Neuronal stem cell (in vitro differentiated cells): ENCODE measurements at places on chromosomes 4 and X.
A peak's percentile ranks its signal among the peaks of the same experiment; 100 is the strongest.

DNA sequence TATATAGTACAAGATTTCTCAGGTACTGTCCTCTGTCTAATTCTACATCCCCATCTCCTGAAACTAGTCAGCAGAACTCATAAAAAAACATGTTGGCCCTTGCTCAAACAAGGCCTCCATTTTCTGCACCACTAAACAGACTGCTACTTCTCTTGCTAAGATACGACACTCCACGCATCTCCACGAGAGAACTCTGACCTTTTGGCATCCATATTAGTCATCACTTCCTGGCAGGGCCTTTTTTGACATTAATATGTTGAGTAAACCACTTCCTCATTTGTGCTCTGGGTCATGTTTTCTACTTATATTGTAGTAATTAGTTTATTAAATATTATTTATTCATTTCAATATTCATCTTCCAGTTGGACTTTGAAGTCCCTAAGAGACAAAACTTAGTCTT is 65.6 kb downstream of the DCAF8L1 start:
- DNase-seq, result no peak

DNA sequence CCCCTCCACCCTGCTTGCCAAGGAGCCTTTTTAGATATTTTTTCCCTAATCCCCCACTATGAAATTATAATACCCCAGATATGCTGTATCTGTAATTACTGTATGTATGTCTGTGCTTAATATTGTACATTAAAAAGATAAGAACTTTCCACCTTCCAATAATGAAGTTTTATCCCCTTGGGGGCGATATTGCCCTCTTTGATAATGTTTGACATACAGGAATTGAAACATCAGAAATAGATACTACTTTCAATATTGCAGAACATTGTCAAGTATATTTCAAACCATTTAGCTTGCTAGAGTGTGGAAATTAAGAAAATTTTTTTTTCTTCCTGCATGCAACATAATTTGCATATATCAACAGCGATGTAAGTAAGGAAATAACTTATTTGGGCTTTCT is 58.9 kb downstream of the NAF1 start:
- DNase-seq, result no peak

DNA sequence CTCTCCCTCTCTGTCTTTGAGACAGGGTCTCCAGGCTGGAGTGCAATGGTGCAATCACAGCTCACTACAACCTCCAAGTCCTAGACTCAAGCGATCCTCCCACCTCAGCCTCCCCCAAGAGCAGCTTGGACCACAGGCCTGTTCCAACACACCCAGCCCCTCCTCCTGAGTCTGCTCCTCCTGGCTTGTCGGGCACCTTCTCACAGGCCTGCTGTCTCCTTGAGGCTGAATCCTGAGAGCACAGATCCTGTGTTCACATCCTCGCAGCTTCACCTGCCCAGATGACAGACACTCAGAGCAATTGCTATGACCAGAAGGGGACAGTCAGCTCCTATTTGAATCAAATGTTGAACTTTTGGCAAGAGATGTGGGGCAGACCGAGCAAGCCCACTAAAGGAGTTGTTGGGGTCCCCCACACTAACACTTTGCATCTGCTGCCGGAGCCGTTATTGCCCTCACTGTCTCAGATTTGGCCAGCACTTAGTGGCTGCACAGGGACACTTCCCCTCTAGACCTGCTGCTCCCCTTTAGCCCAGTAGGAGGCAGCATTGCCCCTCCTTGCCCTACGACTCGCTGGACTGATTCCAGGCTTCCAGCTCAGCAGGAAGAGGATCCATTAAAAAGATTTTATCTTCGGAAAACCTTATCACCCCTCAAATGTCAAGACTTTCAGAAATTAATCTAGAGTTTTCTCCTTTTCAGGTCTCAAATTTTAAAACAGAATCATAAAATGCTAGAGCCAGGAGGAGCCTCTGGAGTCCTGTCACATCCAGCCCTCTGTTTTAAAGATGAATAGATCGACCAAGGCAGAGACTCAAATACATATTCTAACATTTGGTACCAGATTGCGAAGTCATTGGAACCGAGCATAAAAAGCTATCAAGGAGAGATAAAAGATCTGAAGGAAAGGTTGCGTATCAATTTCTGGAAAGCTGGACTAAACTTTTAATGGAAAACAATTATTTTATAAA is 113.7 kb downstream of the USP46 start:
- peak; percentile 65 for DNase-seq

DNA sequence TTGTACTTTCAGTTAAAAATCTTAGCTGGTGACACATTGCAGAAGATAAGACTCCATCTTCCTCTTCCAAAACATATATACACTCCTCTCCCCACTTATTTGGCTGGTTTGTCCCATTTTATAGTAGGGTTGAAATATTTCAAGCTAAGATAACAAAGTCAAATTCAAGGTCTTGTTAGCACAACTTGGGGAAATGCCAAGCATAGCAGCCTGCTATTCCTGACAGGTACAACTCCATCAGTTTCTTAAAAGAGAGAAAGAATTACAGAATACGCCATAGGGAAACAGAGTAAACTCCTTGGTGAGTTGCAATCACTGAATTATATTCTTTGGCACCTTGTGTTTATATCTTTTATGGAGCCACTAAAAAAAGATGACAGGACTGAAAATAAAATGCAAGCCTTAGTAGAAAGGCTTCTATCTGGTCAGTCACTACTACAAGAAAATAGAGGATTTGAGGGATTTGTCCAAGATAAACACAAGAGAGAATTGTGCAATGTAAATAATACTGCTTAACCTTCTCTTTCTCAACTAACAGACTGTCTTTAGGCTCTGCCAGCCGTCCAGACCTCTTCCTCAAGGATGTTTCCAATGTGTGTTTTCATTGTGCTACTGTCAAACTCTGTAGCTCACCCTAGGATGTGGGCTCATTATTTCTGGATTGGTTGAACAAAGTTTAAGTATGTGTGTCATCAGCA is 170.3 kb downstream of the VEGFC start:
- no peak for DNase-seq

GRCh38 chrX:39396358-39396995 is 595.2 kb downstream of the MID1IP1 start:
- no peak for DNase-seq

DNA sequence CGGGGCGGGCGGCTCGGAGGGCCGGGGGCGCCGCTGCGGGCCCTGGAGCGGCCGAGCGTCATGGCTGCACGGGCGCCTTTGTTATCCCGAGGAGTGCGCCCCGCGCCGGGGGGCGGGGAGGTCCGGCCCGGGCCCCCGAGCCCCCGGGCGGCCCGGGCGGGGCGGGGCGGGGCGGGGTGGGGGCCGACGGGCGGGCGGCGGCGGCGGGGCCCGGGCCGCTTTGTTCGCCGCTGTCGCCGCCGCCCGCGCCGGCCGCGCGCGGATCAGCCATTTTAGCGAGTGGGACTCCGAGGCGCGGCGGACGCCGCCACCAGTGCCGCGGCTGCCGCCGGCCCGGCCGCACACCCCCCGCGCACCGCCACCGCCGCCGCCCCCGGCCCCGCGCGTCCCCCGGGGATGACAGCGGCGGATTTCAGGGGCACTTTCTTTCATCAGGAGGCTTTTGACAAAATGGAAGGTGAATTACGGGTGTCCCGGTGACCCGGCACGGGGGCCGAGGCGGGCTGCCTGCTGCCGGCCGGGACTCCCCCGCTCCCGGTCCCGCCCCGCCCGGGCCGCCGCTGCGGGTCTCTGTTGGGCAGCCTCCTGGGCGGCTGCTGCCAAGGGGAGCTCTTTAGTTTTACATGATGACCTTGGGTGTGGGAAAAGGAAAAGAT is 1.2 kb downstream of the HMGB3 start:
- DNase-seq, result peak; percentile 14

DNA sequence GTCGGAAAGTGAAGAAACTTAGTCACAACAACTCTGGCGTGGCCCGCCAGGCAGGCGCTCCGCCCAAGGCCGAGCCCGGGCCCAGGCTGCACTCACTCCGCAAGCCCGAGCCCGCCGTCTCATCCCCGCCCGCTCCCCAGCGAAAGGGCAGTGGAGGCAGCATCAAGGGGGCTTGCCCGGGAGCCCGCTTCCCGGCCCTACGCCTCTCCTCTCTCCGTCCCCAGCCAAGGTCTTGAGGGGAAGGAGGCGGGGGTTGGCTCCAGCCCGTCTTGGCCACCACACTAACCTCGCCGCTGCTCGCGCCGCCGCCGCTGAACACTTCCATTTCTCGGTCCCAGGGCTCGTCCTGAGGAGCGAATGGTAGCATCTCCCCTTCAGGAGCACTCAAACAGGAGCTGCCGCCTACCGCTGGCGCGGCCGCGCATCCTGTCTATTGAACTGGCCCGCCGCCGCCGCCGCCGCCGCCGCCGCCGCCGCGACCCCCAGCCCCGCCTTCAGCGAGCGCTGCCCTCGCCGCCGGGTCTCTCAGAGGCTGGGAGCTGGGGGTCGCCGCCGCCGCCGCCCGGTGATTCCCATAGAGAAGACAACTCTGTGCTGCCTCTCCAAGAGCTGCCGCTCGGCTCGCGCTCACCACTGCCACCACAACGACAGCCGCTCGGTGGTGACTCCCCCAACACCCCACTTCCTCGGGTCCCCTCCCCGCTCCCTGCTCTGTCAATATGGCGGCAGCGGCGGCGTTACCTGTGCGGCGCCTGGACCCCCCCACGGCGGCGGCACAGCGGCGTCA is at the start of gene RPS6KA6:
RPS6KA6 (minus strand) TSS at position 667 of the 787 bp plus-strand sequence; CDS start at position 367, 300 bp downstream.
- DNase-seq, result peak; percentile 49

GRCh38 chr4:6395466-6396228 is 76.8 kb downstream of the PPP2R2C start:
- DNase-seq, result no peak

DNA sequence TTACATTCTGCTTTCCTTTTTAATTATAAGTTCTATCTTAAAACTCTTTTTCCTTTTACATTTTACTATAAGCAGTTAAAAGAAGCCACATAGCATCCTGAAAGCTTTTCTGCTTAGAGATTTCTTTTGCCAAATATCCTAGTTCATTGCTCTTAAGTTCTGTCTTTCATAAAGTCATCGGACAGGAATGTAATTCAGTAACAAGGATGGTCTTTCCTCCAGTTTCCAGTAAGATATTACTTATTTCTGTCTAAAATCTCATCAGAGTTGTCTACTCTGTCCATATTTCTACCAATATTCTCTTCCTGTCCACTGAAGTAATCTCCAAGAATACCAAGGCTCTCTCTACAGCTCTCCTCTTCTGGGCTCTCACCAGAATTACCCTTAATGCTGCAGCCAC is 37.5 kb upstream of the ADH1C start:
- no peak for DNase-seq

DNA sequence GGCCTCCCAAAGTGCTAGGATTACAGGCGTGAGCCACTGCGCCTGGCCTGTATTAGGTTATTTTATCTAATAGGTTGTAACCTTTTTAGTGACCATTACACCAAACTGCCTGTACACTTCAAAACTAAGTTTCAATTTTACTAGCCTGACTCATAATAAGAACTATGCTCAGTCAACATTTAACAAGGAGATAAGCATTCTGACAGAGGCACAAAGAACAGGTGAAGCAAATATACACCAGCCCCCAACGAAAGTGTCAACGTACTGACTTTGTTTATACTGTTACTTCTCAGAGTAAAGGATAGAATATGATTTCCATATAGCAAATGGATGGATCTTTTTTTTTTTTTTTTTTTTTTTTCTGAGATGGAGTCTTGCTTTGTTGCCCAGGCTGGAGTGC is 62.8 kb downstream of the SHISA3 start:
- no peak for DNase-seq

GRCh38 chrX:40809210-40809609 is 73.9 kb upstream of the MED14 start:
- no peak for DNase-seq

- DNase-seq, result no peak
Observed at GRCh38 chrX:3451571-3451970, 105.1 kb upstream of the MXRA5 start.

DNA sequence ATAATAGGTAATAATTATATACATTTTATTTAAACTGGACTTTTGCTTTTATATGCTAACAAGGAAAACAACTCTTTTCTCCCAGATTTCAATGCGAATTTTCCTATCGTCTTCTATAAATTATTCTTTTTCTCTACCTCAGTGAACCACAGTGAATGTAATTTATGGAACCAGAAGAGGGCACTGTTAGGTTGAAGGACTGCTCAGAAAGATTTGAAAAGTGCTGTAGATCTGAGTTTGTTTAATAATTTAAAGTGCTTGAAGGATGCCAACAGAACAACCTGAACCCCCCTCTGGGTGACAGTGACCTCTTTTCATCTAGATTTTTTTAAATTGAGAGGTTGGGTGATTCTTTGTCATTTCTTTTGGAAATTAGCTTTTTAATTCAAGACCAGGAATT is 54.9 kb downstream of the PHOX2B start:
- DNase-seq, result peak; percentile 18

DNA sequence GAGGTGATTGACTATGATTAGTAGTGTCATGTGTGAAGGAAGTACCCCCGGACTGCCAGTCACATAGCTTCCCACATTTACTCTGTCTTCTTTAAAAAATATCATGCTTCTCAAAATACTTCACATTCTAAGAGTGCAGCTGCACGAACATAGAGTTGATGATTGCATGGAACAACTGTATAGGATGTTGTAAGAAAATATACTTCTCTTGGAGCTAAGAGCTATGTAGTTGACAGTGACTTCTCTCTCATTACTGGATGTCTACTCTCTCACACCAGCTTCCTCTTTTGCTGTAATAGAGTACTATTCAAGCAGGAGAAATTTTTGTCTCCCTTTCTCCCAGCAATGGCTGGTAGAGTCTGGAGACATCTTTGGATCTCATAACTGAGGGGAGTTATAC is 99.4 kb upstream of the PUDP start:
- DNase-seq, result no peak

- DNase-seq, result peak; percentile 8
Observed at GRCh38 chrX:107484002-107484726, 34.7 kb downstream of the FRMPD3 start.

DNA sequence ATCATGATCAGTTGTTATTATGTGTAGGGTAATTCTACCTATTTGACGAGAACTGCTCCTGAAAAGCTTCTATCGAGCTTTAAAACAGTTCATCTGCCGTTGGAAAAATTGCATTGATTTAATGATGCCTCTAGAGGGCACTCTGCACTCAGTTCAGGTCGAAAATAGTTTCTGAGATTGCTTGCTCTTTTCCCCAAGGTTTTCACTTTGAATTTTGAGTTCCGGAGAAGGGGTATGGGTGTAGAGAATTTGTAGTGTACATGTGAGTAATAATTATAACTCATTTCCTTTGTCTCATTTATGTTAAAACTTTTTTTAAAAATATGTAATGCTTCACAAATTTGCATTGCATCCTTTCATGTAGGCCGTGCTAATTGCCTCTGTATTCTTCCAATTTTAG is 28.4 kb upstream of the TNIP3 start:
- peak; percentile 33 for DNase-seq

- no peak for DNase-seq
Observed at GRCh38 chr4:122710434-122711308, 21.8 kb upstream of the BBS12 start.

DNA sequence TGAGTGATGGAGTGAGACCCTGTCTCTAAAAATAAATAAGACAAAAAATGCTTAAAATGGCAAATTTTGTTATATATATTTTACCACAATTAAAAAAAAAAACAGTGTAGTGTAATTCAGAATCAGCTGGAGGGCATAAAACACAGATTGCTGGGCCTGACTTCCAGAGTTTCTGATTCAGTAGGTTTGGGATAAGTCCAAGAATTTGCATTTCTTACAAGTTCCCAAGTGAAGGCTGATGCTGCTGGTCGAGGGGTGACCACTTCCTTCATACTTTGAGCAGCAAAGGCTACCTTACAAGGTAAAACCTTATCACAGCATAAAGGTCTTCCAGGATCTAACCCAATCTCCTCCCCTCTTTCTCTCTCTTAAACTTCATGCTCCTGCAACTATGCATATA is 40.7 kb downstream of the KLHL8 start:
- no peak for DNase-seq

GRCh38 chrX:4690521-4690920 is 977.1 kb upstream of the PRKX start:
- no peak for DNase-seq

- no peak for DNase-seq
Observed at GRCh38 chrX:108285918-108286317, 152.3 kb downstream of the COL4A6 start.
